SK-N-SH (cell line): ENCODE measurements at places on chromosomes 12 and 14. TPM values are rescaled to one million over a fixed set of nuclear protein-coding genes. Genes with fewer than 3 reads are reported as not detected.

The LGMN gene
- 76.3 and 86.4 TPM in 2 replicates for polyA plus RNA-seq

The KRT6C gene
- not detected in 2 replicates for polyA plus RNA-seq

The BHLHE41 gene
- polyA plus RNA-seq, result 12.8 and 16.1 TPM in 2 replicates

The SELPLG gene
- polyA plus RNA-seq, result 2.8 and 3.2 TPM in 2 replicates

DNA sequence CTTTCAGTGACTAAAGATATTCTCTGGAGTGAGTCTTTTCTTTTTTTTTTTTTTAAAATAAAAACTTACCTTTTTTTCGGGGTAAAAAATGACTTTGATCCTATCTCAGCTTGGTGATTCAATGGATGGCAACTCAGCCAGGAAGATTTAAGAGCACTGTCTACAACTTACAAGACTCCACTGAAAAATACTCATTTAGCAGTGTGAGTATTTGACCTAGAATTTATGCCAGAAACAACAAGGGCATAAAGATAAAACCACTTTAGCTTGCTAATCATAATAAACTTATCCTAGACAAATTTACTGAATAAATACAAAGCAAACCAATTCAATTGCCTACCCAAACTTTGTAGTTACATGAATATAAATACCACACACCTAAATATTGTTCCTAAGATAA is 446.6 kb downstream of the RPS29 start:
- no peak overlapping the region for H3K4me3 ChIP-seq
- H3K4me1 ChIP-seq, result no peaks in the 10 kb centered on the region
- no peak overlapping the region for H3K27ac ChIP-seq

GRCh38 chr12:108609537-108610335 is 11.9 kb upstream of the TMEM119 start:
- H3K4me3 ChIP-seq, result no peak overlapping the region
- H3K27ac ChIP-seq, result no peak overlapping the region
- H3K4me1 ChIP-seq, result peaks cover 21% of the 10 kb centered on the region; the same call in 1 of the 2 replicates
- peak; percentile 68 for DNase-seq

GRCh38 chr14:101131451-101131916 is 228.0 kb upstream of the RTL1 start:
- H3K27me3 ChIP-seq, result no peaks in the 10 kb centered on the region
- H3K4me3 ChIP-seq, result no peak overlapping the region
- DNase-seq, result peak; percentile 78
- H3K27ac ChIP-seq, result peak overlapping the region; percentile 98
- no peaks in the 10 kb centered on the region for H3K36me3 ChIP-seq
- peaks cover 78% of the 10 kb centered on the region for H3K4me1 ChIP-seq

DNA sequence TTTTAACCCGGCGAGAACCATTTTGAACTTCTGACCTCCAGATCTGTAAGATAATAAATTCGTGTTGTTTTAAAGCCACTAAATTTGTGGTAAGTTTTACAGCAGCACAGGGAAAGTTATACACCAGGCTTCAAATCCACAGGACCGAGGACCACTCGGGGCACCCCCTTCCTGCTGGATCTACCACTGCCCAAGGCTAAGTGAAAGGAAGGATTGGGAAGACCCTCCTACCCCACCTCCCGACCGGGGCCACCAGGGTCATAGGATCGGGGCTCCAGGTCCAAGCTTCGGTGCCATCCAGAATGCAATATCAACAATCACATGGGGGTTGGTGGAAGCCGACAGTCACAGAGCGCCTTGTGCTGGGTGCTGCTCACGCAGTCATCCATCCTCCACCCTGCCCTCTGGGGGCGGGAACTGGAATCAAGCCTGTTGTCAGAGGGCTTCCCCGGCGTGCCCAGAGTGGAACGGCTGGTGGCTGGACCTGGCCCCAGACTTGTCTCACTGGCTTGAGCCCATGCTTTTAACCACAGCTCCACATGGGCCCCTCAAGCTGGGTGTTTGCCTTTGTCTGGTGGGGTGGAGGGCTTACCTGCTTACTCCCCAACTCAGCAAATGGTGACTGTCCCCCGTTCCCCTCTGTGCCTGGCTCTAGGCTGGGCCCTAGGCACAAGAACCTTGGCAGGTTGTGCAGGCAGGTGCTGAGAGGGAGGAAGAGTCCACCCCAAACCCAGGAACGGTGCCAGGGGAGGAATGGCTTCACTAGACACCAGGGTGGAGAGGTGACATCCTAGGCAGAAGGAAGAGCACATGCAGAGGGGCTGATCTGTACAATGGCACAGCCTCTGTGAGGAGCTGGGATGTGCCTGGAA is 180.3 kb upstream of the RTL1 start:
- DNase-seq, result no peak
- H3K4me3 ChIP-seq, result no peak overlapping the region
- H3K4me1 ChIP-seq, result no peaks in the 10 kb centered on the region
- peak overlapping the region; percentile 23; the same call in 1 of the 2 replicates for H3K27ac ChIP-seq
- no peaks in the 10 kb centered on the region for H3K27me3 ChIP-seq

DNA sequence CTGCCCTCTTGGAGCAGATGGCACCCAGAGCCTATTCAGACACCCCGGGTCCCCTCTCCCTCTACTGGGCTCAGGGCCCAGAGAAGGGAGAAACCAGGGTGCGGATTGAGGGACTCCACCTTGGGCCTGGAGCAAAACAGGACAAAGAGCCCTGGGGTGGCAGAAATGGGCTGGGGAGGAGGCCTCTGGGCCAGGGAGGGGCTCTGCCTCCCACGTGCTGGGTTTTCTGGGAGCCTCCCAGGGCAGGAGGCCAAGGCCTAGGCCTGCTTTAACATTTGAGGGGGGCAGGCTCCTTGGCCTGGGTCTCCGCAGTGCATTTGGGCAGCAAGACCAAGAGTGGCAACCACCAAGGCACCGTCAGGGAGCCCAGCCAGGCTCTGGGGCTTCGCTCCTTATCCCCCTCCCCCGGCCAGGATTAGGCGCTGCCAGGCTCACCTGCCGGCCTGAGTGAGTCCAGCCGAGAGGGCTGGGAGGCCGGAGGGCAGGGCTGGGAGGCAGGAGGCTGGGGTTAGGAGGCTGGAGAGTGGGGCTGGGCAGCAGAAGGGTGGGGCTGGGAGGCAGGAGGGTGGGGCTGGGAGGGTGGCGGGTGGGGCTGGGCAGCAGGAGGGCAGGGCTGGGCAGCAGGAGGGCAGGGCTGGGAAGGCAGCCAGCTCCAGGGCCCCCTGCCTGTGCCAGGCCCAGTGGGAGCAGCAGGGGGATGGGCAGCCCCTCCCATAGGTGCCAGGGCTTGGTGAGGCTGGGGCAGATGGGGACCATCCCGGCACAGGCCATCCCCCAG is 101.8 kb upstream of the EIF5 start:
- no peaks in the 10 kb centered on the region for H3K27me3 ChIP-seq

DNA sequence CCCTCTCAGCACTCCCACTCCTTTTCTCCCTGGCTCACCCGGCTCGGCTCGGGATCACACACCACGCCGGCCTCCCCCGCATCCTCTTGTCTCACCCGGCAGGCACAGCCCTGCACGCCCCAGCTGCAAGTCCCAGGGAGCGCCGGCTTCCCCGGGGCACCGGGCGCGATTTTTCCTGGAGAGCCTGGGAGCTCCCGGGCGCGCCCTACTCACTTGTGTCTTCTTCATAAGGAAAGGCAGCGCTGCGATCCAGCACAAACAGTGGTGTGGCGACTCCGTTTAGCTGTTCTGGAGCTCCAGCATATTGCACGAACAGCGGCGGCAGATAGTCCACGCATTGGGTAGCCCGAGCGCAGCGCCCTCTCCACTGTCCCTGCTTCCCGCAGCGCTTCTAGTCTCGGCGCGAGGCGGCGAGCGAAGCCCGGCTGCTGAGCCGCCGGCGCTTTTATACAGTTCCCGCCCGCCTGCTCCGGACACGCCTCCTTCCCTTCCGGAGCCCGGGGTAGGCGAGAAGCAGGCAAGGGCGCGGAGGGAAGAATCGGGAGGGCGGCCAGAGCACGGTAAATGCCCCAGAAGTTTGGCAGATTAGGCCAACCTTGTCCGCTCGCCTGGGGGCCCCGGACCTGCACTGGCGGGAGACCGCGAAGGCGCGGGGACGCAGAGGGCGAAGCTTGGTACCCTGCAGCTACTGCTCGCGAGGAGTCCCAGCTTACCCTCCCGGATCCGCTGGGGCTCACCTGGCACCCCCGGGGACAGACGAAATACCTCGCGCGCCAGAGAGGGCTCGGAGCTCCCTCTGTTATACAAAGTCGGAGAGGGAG is at the start of gene KITLG:
TSS of gene KITLG (minus strand) at position 421 of the 821 bp plus-strand sequence. CDS start at position 228, 193 bp downstream.
- H3K4me1 ChIP-seq, result peaks cover 10% of the 10 kb centered on the region
- DNase-seq, result peak; percentile 83
- H3K27ac ChIP-seq, result peak within 1 kb of the TSS; percentile 75
- no peaks in the 10 kb centered on the region for H3K36me3 ChIP-seq
- H3K4me3 ChIP-seq, result peak within 1 kb of the TSS; percentile 66
- no peaks in the 10 kb centered on the region for H3K27me3 ChIP-seq

GRCh38 chr12:95720146-95720545 is 70.4 kb downstream of the NTN4 start:
- H3K36me3 ChIP-seq, result no peaks in the 10 kb centered on the region
- H3K27me3 ChIP-seq, result no peaks in the 10 kb centered on the region
- no peak overlapping the region for H3K4me3 ChIP-seq
- H3K4me1 ChIP-seq, result no peaks in the 10 kb centered on the region

DNA sequence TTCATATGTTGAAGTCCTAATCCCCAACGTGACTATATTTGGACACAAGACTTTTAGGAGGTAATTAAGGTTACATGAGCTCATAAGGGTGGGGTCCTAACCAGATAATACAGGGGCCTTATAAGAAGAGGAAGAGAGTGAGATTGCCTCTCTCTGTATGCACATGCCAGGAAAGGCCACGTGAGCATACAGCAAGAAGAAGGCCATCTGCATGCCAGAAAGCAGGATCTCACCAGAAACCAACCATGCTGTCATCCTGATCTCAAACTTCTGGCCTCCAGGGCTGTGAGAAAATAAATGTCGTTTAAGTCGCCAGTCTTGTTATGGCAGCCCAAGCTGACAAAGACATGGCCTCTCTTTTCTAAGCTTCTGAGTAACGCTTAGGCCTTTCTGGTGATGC is 69.0 kb upstream of the GPHB5 start:
- no peaks in the 10 kb centered on the region for H3K27me3 ChIP-seq
- H3K4me1 ChIP-seq, result no peaks in the 10 kb centered on the region
- DNase-seq, result no peak
- H3K27ac ChIP-seq, result no peak overlapping the region
- no peak overlapping the region for H3K4me3 ChIP-seq
- H3K36me3 ChIP-seq, result peaks cover 33% of the 10 kb centered on the region

DNA sequence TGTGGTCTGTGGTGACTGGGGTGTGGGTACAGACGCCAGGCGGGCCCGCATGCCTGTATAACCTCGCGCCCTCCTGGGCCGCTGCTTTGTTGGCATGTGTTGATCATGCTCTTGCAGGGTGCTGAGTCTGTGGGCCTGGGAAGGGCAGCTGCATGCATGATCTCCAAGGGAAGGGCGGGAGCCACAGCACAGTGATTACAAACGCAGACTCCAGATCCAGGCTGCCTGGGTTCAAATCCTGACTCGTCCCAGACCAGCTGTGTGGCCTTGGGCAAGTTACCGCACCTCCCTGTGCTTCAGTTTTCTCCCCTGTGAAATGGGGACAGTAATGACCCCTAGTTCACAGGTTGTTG is 24.0 kb downstream of the ADGRD1 start:
- H3K4me3 ChIP-seq, result no peak overlapping the region
- H3K27ac ChIP-seq, result no peak overlapping the region
- H3K27me3 ChIP-seq, result no peaks in the 10 kb centered on the region
- DNase-seq, result no peak
- H3K36me3 ChIP-seq, result no peaks in the 10 kb centered on the region
- peaks cover 4% of the 10 kb centered on the region; the same call in 1 of the 2 replicates for H3K4me1 ChIP-seq
